ENCODE measurements at places on chromosomes 2 and 18.

- DNase-seq: no peak
Observed at GRCh38 chr2:112829961-112830681, 6.5 kb downstream of the IL1B start.

DNA sequence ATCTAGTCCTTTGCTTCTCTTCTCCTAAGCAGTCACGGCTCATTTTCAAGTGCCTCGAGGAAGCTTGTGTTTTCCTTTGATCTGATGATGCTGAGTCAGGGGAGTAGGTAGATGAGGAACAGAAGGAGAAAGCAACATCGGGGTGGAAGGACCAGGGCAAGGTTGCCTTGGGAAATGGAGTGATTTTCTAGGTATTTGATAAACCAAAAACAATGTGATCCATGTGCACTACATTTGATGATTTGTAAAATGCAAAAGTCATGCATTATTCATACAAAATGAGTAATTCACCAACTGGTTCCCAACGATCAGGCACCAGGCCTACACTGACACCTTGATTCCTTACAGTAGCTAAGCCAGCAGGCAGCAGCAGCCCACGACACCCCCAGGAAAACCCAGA lies 205.3 kb downstream of the ANAPC1 start:
- DNase-seq: no peak

GRCh38 chr2:134727385-134727784 lies 8.6 kb upstream of the TMEM163 start:
- DNase-seq: no peak

- no peak for DNase-seq
Observed at GRCh38 chr2:8244639-8245038, 437.2 kb upstream of the ID2 start.
